Panc1 (cell line): ENCODE measurements at places on chromosomes 3 and 15. TPM values are rescaled to one million over a fixed set of nuclear protein-coding genes. Genes with fewer than 3 reads are reported as not detected.

DNA sequence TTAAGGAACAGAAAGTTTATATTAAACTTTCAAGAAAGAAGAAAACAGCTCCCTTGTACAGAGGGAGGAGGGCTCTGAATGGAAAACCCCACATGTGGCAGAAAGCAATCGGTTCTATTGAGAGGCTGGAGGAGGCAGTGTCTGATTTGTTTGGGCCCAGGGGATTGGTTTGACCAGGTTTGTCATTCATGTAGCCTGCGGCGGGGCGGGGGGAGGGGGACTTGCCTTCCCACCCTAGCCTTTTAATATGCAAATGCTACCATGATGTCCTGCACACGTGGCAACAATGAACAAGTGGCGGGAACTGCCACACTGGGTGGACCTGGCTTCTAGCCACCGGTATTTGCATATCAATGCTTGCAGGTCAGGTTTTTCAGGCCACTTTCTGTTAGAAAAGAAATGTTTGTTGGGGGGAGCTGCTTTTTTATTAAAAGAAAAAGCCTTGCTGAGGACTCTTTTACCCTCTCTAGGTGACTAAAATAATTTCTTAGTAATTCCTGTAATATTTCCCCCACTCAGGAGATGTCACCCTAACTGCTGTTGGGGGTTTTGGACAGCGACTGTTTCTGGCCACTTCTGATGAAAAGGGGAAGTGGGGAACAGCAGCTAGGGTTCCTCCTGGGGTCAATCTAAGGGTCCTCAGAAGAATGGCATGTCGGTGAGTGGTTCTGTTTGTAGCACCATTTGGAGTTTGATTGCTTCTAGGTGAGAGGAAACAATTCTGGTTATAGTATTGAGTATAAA is 691.2 kb downstream of the TBL1XR1 start:
- DNase-seq = no peak

DNA sequence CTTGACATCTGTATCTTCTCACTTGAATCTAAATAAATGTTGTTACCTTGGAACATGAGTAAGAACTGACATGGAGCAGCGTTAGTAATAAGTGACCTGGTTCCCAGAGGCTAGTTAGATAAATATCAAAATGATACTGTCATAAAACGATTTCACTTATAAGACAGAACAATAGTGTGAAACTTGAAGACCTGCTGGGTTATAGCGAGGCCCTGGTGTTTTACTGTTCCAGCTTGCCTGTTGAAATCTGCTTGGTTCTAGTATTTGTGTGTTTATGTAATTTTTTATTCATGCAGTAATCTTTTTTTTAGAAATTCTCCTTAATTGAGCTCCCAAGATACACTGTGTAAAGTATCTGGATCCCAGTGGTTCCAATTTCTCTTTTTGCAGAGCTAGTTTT is 129.4 kb downstream of the CACNA2D3 start:
- no peak for DNase-seq

DNA sequence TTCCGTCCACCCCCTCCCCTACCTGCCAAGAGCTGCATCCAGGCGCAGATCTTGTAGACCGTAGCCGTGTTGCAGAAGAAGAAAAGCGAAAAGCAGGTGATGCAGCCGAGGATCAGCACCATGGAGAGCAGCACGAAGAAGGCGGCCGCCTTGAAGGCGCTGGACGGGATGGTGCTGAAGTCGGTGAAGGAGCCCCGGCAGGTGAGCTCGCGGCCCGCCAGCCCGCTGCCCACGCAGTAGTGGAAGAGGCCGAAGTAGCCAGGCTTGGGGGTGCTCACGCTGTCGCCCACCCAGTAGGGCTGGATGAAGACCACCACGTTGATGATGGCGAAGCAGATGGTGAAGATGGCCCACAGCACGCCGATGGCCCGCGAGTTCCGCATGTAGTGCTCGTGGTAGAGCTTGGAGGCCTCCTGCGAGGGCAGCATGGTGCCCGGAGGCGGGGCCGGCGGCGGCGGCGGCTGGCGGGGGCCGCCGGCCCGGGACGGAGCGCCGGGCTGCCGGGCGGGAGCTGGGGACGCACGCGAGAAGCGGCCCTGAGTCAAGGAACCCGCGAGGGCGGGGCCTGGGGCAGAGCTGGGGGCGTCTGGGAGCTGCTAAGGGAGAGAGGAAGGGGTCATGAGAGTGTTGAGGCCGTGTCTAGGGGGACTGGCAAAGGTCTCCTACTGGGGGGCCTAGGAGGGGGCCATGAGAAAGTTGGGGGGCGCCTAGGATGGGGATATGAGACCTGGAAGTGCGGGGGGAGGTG is 1.2 kb downstream of the LHFPL4 start:
- no peak for DNase-seq

DNA sequence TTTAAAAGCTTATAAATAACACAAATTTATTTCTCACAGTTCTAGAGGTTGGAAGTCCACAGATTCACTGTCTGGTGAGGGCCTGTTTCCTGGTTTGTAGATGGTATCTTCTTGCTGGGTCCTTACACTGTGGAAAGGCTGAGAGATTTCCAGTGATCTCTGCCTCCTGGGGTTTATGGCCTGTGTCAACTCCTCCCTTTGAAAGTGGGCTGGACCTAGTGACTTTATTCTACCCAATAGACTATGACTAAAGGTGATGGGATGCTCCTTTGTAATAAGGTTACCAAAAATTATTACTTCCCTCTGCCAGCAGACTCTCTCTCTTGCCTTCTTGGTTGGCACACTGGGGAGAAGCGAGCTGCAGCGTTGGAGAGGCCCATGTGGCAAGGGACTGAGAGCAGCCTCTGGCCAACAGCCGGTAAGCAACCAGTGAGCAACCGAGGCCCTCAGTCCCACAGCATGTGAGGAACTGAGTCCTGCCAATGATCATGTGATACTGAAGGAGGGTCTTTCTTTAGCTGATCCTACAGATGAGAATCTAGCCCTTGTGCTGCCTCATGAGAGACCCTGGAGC is 14.0 kb upstream of the COPG1 start:
- DNase-seq = no peak

DNA sequence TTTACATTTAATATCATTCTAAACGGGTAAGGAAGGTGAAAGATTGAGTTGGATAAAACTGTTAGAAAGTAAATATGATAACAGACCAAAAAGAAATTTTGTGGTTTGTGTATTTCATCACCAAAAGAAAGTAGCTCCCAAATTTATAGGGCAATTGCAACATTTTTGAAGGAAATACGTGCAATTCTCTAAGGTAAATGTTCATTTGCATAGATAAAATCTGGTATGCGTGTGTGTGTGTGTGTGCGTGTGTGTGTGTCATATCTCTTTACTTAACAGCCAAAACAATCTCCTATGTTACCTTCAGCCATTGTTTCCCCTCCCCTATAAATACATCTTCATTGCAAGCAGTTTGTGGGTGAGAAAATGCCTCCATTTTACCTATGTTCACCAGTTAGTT is 208.4 kb downstream of the TNIK start:
- no peak for DNase-seq

- DNase-seq = peak; percentile 68
These were observed 4.4 kb upstream of the CLDN11 start for GRCh38 chr3:170414202-170414663.

GRCh38 chr3:2653706-2654105 is 456.5 kb downstream of the IL5RA start:
- no peak for DNase-seq

- DNase-seq = no peak
These were observed 30.3 kb downstream of the RAP2B start for GRCh38 chr3:153192327-153192726.

DNA sequence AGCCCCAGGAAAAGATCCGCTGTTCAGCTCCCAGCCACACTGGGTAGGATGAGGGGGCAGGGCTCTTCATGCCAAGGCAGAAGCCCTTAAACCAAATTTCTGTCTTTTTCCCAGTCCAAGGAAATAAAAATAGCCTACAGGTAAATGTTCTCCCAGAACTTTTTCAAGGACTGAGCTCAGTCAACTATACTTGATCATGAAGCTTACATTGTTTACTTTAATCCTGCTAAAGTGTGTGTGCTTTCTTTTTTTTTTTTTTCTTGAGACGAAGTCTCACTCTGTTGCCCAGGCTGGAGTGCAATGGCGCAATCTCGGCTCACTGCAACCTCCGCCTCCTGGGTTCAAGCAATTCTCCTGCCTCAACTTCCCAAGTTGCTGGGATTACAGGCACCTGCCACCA is 17.9 kb downstream of the CLDN18 start:
- DNase-seq = no peak

- DNase-seq = peak; percentile 67
These were observed 3.6 kb downstream of the BCL6 start for GRCh38 chr3:187741403-187742350.

- DNase-seq = no peak
These were observed 162.8 kb downstream of the CGGBP1 start for GRCh38 chr3:87895983-87896382.

DNA sequence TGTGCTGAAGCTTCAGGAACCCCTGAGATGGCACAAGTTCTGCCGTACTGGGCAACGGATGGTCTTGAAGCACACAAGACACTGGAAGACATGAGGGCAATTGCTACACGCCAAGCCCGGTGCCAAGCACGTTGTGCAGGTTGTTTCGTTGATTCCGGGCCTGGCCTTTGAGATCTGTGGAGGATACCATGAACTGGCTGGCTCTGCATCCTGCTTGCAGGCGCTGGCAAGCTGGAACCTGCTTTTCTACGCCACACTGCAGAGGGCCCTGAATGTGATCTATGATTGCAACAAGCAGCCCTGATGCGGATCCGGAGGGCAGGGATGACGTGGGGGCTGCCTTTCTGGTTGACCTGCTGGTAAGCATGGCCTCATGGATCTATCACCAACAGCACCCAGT is 262.5 kb upstream of the ATP10A start:
- DNase-seq = no peak

ZNF639 gene
- 56.1 TPM for total RNA-seq

IL5RA gene
- not detected for total RNA-seq
